ENCODE measurements at places on chromosomes 5 and 9.

- no peak for DNase-seq
These were observed 4.9 kb upstream of the PRUNE2 start for GRCh38 chr9:76910861-76911260.

DNA sequence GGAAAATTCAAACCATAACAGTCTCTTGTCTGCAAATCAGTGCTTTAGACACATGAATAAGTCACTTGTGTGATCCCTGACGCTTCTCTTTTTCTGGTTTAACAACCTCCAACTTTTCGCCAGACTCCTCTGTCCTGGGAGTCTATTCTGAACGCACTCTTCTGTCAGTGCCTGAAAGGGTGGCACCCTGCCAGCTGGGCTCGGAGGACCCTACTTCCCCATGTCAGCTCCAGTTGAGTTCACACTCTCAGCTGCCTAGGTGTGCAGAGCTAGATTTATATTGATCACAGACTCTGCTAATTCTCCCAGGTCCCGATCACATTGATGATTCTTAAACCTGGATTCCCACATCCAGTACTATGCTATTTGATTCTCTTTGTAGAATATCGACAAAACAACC, 649.1 kb downstream of the BNC2 start:
- no peak for DNase-seq

- DNase-seq = no peak
These were observed 37.0 kb upstream of the SYNPO start for GRCh38 chr5:150603491-150603890.

DNA sequence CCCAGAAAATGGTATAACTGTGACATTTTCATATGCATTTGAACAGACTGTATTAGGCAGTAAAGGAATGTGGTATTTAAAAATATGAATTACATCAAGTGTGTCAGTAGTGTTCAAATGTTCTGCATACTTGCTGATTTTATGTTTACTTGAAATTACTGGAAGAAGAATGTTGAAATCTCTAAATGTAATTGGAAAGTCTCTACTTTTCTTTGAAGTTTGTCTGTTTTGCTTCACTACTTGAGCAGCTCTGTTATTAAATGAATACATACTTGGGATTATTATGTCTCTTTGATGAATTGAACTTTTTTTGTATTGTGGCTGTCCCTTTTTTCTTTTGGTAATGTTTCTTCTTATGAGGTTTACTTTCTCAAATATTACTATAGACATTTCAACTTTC, 205.6 kb downstream of the TAF11L14 start:
- no peak for DNase-seq

DNA sequence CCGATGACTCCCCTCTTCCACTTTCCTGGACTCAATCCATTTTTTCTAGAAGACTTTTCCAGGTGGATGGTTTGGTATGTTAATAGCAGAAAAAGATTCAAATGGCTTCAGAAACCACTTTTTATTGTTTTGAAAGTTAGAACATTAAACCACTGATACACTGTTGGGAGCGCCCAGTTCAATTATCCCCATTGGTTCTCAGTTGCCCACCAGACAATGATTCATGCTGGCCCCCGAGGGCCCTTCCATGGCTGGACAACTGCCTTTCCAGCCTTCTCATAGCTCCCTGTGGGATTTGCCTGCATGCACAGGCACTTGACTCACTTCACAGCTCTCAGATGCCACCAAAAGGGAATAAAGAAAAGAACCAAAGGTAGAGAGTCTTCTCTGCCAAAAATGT, 21.3 kb upstream of the ANKRD34B start:
- DNase-seq = no peak

- DNase-seq = no peak
These were observed 353.6 kb upstream of the RIOK2 start for GRCh38 chr5:97536683-97537082.

GRCh38 chr5:37668524-37669047, 171.3 kb downstream of the GDNF start:
- peak; percentile 23 for DNase-seq

DNA sequence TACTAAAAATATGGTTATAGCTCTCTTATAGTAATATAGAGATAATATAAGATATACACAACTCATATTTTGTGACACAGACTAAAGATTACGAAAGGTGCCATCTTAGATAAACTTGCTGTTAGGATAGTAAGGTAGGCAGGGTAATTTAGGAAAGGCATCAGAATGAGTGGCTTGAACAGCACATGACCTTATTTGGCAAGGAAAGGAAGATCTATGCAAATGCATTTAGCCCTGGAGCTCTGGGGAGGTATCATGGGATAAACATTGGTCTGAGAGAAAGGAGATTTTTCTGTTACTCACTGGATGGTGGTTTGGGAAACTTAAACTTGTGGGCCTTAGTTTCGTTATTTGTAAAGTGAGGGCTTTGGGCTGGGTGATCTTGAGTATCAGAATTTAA, 65.8 kb downstream of the KCTD16 start:
- DNase-seq = no peak

DNA sequence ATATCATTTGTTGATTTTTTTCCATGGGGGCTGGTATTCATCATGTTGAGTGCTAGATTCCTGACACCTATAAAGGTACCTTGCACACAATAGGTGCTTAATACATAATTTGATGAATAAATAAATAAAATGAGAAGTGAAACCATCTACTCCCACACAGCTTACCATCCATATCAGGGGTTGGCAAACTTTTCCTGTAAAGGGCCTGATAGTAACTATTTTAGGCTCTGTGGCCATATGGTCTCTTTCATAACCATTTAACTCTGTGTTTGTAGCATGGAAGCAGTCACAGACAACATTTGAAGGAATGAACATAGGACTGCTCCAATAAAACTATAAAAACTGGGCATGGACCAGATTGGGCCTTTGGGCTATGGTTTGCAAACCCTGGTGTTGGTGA, 100.3 kb downstream of the GCNT1 start:
- DNase-seq = no peak

GRCh38 chr5:37576552-37576951, 197.4 kb downstream of the WDR70 start:
- no peak for DNase-seq

GRCh38 chr9:128459011-128459410, 3.2 kb downstream of the ODF2 start:
- no peak for DNase-seq

- peak; percentile 5 for DNase-seq
These were observed 1244.1 kb upstream of the ACO1 start for GRCh38 chr9:31140316-31140715.

GRCh38 chr5:2168601-2169429, 286.1 kb upstream of the IRX4 start:
- DNase-seq = no peak

DNA sequence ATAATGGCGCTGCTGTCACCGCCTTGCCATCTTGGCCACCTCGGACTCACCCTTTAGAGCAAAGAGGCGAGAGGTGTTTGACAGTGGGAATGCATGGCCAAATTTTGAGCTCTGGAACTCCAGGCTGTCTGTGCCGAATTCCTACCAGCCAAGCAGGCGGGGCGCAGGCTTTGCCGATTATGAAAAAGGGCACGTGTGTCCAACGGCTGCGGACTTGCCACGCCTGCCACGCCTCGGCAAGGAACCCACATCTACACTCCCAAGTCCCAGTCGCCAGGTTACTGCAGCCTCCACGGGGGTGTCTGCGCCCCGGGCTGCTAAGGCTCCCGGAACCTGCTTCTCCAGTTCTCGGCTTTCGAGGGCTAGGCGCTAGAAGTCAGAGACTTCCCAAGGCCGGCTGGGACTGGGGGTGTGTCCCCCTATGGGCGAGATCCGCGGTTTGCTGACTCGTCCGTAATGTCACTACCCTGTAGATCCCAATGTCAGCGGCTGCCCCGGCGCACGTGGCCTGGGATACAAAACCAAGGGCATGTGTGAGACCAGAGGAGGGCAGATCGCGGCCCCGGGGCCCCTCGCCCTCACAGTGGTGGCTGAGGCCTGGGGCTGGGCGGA, 2.8 kb downstream of the NPR3 start:
- no peak for DNase-seq

DNA sequence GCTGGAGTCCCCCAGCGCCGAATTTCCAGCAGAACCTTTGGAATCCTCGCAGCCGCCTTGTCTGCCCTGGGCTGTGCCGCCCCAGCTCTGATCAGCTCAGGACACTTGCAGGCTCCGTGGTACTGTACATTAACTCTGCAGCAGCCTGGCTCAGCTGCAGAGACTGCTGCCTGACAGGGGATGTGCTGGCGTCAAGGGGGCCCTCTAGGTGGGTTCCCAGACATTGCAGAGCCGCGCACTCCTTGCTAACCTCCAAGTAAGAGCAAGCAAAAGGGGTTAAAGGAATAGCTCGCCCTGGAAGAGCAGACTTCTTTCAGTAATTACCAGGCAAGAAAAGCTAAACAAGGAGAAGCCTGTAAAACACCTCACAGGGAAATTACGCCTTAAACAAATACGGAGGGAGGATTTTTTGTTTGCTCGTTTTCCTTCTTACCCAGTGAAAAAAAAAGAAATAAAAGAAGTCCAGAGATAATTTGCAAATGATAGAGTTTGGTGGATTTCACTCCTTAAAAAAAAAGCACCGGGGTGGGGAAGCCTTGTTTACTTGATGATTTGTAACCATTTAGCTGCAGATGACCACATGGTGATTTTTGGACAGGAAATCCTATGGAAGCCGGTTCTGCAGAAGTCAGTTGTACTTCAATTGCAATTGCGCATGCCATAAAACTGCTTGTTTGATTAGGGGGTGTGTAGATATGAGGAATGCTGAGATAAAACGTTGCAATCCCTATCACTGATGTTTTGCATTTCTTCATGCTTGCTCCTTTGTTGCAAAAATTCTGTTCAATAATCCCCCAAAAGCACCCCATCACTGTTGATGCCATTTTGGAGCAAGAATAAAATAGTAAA, 305.8 kb downstream of the PDE4D start:
- DNase-seq = peak; percentile 68

DNA sequence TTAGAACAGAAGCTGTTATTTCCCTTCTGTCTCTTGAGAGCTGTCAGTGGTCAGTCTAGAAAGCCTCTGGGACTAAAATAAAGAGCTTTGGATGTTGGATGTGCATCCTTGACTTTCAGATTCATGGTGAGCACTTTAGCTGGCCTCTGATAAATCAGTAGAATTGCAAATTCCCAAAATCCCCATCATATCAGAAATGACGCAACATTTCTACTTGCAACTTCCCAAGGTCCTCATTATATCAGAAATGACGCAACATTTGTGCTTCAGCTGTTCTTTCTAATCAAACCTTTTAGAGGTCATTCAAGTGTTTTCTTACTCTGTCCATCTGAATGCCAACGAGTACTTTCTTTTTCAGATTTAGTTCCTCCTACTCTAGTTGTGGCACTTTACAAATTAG, 167.3 kb upstream of the MOCS2 start:
- no peak for DNase-seq

DNA sequence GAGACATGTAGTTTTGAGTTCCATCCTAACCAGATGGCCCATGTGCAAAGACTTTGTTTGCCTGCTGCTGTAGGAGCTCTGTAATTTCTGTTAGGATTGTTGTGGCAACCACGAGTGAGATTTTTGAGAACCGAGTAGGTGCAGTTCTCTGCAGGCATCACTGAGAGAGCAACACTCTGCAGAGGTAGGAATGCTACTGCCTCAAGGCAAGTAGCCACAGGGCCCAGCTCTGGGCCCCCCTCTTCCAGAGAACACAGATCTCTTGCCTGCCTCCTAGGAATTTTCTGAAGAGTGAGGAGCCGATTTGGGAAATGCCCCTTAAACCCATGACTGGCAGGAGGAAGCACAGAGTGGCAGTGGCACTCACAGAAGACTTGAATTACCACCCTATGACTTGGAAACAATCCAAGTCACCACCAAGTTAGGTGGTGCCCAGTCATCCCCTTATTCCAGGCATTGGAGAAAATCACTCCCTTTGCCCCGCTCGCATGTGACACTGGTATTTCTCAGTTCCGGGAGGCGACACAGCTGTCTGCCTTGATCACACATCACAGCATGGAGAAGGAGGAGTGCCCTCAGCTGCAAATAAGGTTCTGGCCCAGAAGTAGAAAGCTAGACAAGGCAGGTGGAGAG, 52.5 kb upstream of the SLC2A8 start:
- DNase-seq = no peak

- no peak for DNase-seq
These were observed 1173.4 kb upstream of the ACO1 start for GRCh38 chr9:31210978-31211570.

DNA sequence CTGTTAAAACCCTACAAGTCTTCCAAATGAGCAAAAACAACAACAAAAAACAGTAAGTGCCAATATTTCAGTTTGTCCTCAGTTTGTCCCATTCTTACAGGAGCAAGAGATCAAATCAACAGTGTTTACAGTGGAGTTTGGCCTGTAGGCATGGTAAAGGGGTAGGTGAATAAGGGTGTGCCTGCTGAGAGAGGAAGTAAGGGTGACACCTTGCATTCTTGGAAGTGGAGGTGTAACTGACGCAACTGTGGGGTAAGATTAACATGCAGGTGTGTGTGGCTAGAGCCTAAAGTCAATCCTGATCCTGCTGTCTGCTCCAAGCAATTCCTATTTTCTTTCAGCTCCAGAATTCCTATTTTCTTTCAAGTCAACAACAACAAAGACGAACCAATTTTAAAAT, 43.4 kb downstream of the PFDN1 start:
- no peak for DNase-seq

DNA sequence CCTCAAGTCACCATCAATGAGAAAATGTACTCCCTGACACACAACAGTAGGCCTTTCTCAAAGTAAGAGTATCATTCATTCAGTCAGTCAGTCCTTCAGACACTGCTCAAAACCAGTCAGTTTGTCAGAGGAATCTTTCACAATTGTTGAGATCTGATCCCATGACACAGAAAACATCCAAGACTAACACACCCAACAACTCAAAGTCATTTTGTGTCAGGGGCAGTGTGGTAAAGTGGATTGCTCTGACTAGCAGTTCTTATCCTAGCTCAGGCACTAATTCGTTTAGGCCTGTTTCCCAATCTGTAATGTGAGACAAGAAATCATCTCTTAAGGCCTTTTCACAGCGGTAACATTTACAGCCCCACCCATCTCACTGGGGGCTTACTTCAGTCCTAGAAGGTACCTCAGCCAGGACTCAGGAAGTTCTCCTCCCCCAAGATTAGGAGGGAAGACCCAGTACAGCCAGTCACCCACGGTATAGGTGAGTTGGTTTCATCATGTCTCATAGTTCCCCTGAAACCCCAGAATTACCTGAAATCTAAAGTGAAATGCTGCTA, 31.9 kb downstream of the SH3TC2 start:
- no peak for DNase-seq

GRCh38 chr5:150058480-150059126, 27.8 kb downstream of the CSF1R start:
- DNase-seq = no peak

DNA sequence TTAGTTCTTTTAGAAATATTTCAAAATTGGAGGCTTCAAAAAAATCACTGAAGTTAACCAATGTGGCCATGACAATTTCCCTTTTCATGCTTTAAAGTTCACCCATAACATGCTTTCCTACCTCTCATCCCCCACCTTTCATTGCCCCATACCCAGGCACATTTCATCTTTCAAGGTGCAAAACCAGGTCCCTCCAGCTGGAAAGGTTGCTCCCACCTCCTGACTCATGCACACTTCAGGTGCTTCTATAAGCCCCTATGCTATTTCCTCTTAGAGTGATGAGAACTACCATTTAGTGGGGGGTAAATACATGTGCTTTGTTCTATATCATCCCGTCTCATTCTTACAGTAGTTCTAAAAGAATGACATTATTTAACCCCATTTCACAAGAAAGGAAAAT, 15.4 kb downstream of the FYB1 start:
- DNase-seq = no peak

- no peak for DNase-seq
These were observed 16.9 kb downstream of the IRF1 start for GRCh38 chr5:132473668-132474067.

GRCh38 chr5:39650008-39650762, 225.4 kb upstream of the DAB2 start:
- no peak for DNase-seq

Measured in NT2/D1 (cell line).